ENCODE measurements at places on chromosomes 5 and 9.

DNA sequence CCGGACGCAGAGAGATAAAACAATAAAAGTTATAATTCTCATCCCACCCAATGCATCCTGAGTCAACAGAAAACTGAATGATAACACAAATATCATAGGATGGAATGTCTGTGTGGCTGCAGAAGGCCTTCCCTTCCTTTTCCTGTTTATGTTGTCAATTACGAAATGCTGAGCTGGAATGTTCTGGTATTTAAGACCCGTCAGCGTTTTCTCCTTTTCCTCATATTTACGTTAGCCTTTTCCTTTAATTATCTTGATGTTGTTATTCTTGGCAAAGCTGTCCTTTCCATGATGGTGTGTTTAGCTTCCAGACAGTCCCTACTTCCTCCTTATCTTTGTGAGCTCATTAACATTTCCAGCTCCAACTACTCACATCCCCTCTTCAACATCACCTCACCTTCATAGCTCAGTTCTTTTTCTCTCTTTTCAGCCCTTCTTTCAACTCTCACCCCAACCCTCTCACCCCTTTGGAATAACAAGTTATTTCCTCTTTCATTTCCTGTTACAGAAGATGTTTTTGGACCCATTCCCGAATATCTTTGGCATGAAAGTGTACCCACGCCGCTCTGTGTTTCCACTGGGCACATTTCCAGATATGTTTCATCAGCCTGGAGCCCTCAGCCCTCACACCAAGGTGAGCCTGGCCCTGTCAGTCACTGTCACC is 221.6 kb downstream of the NR2F1-AS1 start:
- no peak for DNase-seq

GRCh38 chr9:84490206-84490841 is 149.8 kb upstream of the SLC28A3 start:
- no peak for DNase-seq

GRCh38 chr9:114426046-114426948 is 38.5 kb upstream of the AKNA start:
- DNase-seq, result no peak

GRCh38 chr5:10506535-10506934 is 57.3 kb upstream of the ANKRD33B start:
- no peak for DNase-seq

DNA sequence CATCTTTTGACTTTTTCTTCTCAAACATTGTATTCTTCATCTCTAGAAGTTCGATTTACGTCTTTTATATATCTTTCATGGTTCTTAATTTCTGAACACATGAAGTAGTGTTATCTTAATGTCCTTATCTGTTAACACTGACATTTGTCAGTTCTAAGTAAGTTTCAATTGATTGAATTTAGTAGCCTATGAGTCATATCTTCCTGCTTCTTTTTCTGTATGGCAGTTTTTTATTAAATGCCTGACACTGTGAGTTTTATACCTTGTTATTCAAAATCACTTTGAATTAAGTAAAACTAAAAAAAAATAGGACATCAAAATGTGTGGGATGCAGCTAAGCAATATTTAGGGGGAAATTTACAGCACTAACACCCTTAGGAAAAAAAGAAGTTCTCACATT is 707.0 kb upstream of the ACO1 start:
- DNase-seq, result no peak

- no peak for DNase-seq
These were observed 3.0 kb downstream of the TLE4 start for GRCh38 chr9:79574781-79575180.

DNA sequence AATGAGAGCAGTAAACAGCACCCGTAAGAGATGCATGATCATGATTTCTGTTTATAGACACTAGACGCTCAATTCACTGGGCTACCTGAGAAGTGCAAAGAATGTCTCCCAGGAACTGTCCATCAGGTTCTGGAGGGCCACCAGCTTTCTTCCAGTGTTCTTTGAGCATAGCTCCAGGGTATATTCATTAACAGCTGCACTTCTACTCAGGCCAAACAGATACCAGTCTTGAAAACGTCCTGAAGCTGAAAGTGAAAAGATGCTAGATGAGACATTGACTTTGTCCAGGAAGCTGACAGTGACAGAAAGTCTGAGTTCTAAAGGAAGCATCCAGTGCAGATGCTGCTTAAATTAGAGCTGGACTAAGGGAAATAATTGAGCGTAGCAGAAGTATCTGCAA is 488.7 kb upstream of the TYRP1 start:
- no peak for DNase-seq

GRCh38 chr5:82641331-82642003 is 363.3 kb upstream of the RPS23 start:
- DNase-seq, result peak; percentile 76

DNA sequence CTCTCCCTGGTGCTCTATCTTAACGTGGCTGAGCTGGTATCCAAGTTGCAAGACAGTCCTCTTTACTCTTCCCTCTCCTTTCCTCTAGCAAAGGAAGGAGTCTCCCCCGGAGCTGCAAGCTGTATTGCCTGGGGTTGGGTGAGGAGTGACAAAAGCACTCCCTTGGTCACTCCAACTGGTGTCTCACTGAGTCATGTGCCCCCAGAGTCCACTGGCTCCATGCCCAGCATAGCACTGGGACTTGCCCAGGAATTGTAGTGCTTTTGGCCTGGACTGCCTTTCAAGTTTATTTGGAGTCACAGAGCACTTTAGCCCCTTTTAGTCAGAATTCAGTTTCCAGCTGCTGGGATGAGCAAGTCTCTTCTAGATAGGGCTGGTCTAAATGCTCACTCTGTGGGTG is 82.6 kb upstream of the FST start:
- DNase-seq, result no peak

- DNase-seq, result no peak
These were observed 54.4 kb downstream of the FSD1L start for GRCh38 chr9:105502276-105502675.

GRCh38 chr9:13369431-13369830 is 89.9 kb upstream of the MPDZ start:
- DNase-seq, result no peak
